ENCODE measurements at places on chromosomes 1 and 21. TPM values are rescaled to one million over a fixed set of nuclear protein-coding genes. Genes with fewer than 3 reads are reported as not detected.

GRCh38 chr21:46557469-46557868 lies 47.4 kb downstream of the S100B start:
- DNase-seq: no peak

The S100A10 gene
- 2,476 TPM for polyA plus RNA-seq

The NUAK2 gene
- polyA plus RNA-seq: 37.8 TPM

DNA sequence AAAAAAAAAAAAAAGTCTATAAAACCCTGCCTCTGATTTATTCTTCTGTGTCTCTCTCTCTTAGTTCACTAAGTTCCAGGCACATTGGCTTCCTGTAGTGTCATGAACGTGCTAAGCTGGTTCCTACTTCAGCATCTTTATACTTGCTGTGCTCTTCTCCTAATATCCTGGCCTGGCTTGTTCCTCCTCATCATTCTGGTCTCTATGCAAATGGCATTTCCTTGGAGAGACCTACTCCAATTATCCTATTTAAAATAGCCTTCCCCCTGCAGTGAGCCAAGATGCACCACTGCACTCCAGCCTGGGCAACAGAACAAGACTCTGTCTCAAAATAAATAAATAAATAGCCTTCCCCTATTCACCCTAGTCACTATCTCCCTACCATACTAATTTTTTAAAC lies 9.7 kb upstream of the CLCC1 start:
- no peak for DNase-seq

Measured in A549 (cell line).